ENCODE measurements at places on chromosomes 7 and 10.

DNA sequence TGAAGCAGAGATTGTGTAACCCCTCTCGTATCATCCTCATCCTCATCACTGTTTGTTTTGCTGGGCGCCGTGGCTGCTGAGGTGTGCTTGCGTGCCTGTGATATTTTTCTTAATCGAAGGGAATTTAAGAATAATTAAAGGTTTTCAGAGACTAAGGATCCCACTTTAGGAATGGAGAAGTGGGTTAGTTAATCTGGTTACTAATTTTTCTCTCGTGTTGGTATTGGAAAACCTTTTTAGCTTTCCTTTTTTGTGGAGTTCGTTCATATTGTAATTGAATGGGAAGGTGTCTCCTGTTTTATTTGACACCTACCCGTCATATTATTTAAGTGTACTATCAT lies 1.3 kb downstream of the UBN2 start:
- DNase-seq: no peak

- DNase-seq: no peak
These were observed 1066.0 kb upstream of the CELF2 start for GRCh38 chr10:9951481-9952257.

DNA sequence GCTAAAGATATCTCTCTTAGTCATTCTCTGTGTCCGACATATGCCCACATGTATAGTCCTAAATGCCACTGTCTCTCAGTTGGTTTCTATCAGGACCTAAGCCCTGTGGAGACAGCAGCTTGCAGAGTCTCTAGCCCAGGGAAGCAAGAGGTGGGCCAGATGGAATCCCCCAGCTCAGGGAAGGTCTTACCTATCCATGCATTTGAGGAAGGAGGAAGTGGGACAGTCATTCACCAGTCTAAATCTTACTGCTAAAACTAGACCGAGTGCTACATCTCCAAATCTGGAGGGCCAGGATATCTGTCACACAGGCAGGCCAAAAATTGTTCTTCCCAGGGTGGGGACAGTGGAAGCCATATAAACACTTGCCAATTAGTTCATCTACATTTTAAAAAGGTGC lies 26.4 kb upstream of the HERPUD2 start:
- DNase-seq: no peak

- DNase-seq: no peak
These were observed 334.1 kb upstream of the C7orf33 start for GRCh38 chr7:148256433-148256832.

DNA sequence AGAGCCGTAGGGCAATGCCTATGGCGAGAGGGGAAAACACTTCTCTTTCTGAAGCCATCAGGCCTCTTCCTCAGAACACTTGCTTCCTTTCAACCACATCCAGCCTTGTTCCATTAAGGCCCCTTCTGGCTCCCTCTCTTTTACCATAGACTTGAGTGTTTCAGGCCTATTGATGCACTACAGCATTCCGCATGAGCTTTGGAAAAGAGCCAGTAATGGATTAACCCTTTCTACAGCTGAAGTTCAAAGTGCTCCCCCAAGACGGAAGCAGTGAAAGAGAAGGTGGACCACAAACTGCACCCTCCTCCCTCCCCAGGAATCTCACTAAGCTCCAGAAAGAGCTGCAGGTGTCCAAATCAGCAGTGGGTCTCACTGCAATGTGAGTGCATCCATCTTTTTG lies 102.7 kb upstream of the C7orf33 start:
- DNase-seq: no peak

DNA sequence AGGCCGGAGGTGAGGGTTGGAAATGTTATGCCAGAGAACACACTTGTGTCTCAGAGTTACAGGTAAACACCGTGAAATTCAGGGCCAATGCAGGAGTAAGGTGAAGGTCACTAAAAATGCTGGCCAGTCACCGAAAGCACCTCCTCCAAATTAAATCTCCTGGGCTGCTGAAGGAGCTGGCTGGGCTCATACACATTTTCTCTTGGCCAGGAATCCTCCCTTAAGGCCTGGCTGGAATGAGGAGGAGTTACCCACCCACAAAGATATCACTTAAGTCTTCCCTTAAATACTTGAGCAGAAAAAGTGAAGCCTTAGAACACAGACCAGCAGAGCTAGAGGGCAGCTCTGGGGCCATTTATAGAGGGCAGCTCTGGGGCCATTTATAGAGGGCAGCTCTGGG lies 46.3 kb downstream of the HTRA1 start:
- DNase-seq: no peak

GRCh38 chr10:55158633-55159032 lies 357.6 kb upstream of the PCDH15 start:
- DNase-seq: no peak

DNA sequence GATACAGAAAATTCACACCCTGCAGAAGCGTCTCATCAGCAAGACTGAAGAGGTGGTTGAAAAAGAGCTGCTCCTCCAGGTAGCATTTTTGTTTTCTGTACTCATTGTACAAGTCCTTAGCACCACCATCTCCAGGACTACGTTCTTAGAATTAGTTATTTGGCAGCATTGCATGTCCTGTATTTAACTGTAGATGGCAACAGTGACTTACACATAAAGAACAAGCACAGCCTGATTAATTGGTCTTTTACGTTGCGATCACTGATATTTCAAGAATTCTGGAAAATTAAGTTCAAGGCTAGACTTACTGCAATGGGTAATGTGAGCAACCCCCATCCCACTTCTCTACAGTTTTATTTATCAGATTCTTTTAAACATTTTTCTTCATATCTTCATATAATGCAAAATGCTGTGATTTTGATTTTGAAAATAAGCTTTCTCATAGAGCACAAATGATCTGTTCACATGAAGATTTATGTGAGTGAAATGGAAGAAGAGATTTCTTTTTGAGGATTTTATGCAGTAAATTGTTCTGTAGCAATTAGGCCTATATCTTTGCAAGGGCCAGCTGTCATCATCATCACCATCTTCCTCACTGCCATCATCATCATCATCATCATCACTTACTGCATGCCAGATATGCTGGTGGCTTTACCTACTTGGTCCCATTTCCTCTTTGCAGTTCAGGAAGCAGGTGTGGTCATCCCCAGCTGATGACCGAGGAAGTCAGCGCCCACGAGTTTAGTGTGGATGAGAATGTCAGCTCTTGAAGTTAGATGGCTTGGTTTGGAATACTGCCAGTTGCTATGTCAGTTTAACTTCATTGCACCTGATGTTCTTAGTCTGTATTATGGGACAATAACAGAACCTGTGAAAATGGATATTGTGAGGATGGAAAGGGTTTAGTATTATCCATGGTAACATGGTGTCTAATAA lies 53.4 kb downstream of the CFAP58 start:
- DNase-seq: no peak

DNA sequence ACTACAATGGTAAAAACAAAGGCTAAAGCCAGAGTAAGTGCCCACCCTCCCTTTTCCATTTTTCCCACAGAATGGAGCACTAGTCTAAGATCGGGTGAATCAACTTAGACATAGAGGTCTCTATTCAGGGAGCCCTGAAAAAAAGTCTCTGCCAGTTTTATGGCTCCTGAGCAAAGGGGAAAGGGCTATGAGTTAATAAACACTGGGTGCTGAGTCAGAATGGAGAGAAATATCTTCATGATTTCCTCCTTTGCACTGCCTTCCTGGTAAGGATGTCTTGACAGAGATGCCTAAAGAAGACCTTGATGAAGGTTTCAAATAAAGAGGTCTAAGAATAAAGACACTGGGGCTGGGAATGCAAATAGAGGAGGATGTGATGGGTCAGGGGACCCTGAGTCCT lies 607.4 kb upstream of the MBL2 start:
- no peak for DNase-seq

- DNase-seq: no peak
These were observed 61.7 kb upstream of the PAX2 start for GRCh38 chr10:100683545-100684300.

DNA sequence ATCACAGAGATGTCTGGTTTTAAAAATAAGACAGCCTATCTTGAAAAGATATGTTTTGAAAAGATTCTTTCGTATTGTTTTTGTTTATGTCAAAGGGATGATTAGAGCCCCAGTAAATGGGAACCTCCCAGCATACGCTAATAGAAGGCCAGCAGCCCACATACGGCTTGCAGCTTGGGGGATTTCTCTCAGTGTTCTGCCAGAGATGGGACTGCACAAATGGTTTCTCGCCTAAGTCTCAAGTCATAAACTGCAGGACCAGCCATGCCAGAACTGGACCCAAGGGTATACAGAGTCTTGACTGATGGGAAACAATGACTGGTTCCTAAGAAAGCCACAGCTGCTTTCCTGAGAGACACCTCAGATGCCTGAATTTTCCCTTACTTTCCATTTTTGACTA lies 306.9 kb upstream of the DGKB start:
- DNase-seq: no peak

GRCh38 chr7:106256144-106256543 lies 28.6 kb downstream of the NAMPT start:
- DNase-seq: no peak

DNA sequence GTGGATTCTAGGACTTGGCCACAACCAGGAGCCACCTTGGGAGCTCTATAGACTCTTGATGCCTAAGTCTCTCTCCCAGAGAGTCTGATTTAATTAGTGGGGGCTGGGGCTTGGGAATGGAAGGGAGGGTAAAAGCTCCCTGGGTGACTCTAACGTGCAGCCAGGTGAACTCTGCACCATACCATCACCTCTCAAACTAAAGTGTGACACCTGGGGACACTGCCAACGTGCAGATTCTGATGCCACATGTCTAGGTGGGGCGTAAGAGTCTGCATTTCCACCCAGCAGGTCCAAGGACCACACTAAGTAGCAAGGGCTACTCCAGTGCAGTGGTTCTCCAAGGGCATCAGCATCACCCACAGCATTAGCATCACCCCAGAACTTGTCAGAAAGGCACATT lies 28.3 kb downstream of the LRRC20 start:
- DNase-seq: no peak

GRCh38 chr7:9189703-9190102 lies 756.3 kb downstream of the NXPH1 start:
- no peak for DNase-seq

DNA sequence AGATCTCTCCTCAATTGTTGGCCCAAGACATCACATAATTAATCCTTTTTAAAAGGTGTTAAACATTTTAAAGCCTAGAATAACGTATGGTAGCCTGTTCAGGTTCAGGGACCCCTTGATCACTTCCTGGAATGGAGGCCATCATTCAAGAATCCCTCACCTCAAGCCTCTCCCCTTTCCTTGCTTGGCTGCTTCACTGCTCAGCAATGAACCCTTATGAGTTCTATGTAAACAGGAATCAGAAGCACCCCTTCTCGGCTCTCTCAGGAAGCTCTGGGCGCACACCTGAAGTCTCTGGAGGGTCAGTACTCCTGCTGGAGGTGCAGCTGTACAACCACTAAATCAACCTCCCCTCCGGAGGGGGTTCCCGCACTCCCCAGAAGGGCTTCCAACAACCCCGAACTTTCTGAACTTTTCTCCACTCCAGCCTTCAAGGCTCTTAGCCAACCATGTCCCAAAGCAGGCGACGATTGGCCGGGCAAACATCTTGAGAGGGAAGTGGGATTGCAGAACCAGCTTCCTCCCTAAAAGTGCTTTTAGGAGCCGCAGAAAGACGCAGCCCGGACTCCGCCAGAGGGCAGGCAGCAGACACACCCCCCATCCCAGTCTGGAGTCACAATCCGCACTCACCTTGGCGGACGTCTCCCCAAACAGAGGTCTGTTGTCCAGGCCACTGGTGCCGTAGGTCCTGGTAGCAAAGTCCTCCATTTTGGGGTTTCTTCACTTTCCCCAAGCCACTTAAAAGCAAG lies 562 bp downstream of the TMEM243 start:
- DNase-seq: no peak

- peak; percentile 75 for DNase-seq
These were observed 5.2 kb upstream of the CAMK2G start for GRCh38 chr10:73879296-73880173.

DNA sequence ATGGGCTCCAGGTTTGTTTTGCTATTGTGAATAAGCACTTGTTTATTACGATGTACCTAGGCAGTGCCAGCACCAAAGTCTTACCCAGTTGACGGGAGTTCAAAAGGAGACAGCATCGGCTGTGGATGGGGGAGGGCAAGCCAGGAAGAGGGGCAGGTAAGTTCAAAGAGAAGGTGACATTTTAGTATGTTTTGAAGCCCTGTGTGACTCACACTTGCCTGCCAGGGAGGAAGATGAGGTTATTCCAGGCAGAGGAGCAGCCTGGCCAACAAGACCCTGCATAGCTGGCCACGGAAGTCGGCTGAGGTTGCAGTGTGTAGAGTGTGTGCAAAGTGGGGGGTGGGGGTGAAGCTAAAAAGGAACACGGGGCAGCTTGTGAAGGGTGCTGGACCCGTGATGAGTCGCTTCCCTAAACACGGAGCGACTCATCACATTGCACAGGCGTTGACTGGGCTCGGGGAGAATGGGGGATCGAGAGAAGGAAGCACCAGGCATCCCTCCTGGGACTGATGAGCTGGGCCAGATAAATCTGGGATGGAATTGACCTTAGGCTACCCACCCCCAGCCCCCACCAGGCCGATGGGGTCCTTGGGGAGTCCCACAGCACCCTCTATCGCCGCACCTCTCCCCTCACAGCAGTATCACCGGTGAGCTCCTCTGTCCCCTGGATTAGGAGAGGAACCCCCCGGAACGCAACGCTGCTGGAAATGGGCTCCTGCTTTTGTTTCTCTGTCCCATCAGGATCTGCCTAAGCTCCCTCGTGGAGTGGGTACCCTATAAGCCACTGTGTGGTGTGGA lies 97.9 kb upstream of the IKZF1 start:
- DNase-seq: peak; percentile 52

- DNase-seq: no peak
These were observed 236.5 kb downstream of the RELN start for GRCh38 chr7:103752995-103753394.

- no peak for DNase-seq
These were observed 52.2 kb downstream of the IGF2BP3 start for GRCh38 chr7:23418046-23418445.

DNA sequence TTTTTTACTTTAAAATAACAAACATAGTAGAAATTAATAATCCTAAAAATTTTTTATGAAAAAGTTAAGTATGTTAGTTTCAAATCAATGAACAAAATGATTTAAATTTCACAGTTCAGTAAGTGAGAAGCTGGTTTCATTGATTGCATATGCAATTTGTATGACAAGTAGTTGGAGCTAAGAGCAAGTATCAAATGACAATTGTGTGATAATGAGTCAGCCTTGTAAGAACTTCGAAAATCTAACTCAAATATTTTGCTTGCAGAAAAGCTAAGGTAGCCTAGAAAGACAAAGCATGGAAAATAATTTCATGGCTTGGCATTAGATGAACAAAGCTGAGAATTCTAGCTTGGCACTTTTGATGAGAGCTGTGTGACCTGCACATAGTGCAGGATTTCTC lies 111.5 kb downstream of the HDAC9 start:
- no peak for DNase-seq

GRCh38 chr10:24237801-24238395 lies 29.0 kb downstream of the KIAA1217 start:
- no peak for DNase-seq
